ENCODE measurements at places on chromosomes 4 and X.

DNA sequence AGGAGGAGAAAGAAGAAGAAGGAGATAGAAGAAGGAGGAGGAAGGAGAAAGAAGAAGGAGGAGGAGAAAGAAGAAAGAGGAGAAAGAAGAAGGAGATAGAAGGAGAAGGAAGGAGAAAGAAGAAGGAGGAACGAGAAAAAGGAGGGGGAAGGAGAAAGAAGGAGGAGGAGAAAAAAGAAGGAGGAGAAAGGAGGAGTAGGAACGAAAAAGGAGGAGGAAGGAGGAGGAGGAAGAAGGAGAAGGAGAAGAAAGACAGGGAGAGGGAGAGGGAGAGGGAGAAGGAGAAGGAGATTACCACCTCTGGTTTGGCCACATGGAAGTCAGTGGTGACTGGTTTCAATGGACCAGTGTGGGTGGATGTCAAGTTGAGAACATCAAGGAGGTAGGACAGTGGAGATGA is 50.0 kb upstream of the VEGFD start:
- DNase-seq, result no peak

DNA sequence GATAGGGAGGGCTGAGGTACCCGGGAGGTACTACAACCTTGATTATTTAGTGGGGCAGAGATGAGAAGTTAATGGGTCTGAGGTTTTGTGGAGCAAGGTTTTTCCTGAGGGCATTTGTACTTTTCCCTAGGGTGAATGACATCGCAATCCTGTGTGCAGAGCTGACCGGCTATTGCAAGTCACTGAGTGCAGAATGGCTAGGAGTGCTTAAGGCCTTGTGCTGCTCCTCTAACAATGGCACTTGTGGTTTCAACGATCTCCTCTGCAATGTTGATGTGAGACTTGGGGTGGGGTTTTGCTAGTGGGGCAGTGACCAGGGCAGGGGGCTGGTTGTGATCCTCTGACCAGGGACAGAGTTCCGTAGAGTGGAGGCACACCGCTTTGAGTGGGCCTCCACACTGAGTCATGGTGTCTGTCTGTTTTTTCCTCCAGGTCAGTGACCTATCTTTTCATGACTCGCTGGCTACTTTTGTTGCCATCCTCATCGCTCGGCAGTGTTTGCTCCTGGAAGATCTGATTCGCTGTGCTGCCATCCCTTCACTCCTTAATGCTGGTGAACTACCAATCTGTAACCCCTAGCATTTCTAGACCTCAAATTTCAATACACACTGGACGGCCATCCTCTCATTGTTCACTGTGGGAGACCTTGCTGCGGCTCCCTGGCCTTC is 9.9 kb downstream of the MED12 start:
- no peak for DNase-seq

DNA sequence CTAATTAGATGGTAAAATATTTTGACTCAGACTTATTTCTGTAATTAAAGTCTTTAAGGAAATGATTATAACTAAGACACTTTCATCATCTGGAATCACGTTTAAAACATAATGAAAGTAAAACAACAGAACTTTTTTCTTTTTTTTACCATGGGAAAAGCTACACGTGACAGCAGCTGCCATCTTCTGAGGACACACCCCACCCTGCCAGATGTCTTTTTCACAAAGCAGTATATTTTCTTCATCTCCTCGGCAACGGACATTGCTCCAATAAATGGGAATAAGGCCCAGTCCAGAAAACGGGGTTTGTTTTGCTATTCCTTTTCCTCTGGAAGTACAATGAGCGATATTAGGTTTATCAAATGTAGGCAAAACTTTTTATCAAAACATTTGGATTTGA is 17.5 kb downstream of the PRSS12 start:
- no peak for DNase-seq

DNA sequence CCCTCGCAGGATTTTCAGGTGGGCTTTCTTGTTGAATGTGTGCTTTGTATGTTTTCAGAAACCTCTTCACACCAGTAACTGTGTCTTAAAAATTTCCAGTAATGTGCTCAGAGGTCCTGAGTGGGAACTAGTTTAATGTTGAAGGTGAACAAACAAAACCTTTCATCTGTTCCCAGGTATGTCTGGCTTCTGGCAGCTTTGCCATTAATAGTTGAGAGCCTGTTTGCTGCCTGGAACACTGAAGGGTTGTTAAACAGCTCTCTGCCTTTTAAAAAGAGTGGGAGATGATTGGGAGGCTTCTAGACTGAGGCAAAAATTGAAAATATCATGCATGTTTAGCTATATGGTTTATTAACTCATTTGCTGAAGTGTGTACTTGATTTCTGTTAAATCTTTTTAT is 161.2 kb upstream of the AGTR2 start:
- no peak for DNase-seq

- no peak for DNase-seq
These were observed 342.8 kb downstream of the FAM47B start for GRCh38 chrX:35285289-35285962.

DNA sequence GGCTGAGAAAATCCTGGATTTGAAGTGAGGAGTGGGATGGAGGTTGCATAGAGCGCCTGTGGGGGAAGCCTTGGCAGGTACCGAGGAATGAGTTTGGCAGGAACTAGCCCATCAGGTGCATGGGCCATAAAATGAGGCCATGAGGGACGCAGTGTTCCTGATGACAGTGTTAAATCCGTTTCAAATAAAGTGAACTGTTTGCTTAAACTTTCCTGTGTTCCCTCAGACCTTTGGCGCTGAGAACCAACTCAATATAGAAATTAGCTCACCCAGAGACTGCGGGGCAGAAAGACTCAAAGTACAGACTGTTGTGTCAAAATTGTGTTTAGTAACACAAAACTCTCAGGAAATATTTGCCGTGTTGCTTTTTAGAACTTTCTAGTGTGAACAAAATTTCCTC is 250.0 kb upstream of the NR3C2 start:
- no peak for DNase-seq

GRCh38 chrX:37686996-37687395 is 1.4 kb downstream of the XK start:
- DNase-seq, result no peak

GRCh38 chr4:142314247-142314646 is 531.9 kb downstream of the INPP4B start:
- DNase-seq, result no peak

DNA sequence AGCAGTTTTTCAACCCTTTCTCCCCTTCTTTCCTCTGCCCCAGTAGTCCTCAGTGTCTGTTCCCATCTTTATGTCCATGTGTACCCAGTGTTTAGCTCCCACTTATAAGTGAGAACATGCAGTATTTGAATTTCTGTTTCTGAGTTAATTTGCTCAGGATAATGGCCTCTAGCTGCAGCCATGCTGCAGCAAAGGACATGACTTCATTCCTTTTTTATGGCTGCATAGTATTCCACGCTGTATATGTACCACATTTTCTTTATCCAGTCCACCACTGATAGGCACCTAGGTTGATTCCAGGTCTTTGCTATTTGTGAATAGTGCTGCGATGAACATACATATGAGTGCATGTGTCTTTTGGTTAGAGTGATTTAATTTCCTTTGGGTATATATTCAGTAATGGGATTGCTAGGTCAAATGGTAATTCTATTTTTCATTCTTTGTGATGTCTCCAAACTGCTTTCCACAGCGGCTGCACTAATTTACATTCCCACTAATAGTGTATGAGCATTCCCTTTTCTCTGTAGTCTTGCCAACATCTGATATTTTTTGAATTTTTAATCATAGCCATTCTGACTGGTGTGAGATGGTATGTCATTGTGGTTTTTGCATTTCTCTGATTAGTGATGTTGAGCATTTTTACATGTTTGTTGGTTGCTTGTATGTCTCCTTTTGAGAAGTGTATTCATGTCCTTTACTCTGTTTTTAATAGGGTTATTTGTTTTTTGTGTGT is 54.6 kb upstream of the ANK2 start:
- no peak for DNase-seq

GRCh38 chr4:154738426-154738825 is 5.4 kb upstream of the LRAT start:
- DNase-seq, result no peak

DNA sequence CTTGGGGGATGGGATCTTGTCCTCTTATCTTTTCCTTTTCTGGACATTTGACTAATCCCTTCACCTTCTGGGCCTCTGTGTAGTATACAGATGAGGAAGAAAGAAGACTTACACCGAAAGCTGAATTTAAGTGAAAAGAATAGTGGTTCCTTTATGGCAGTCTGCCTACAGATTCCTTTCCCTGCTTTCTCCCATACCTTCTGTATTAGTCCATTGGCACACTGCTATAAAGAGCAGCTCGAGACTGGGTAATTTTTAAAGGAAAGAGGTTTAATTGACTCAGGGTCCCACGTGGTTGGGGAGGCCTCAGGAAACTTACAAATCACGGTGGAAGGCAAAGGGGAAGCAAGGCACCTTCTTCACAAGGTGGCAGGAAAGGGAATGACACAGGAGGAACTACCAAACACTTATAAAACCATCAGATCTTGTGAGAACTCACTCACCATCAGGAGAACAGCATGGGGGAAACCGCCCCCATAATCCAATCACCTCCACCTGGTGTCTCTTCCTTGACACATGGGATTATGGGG is 34.0 kb upstream of the CD38 start:
- DNase-seq, result no peak

DNA sequence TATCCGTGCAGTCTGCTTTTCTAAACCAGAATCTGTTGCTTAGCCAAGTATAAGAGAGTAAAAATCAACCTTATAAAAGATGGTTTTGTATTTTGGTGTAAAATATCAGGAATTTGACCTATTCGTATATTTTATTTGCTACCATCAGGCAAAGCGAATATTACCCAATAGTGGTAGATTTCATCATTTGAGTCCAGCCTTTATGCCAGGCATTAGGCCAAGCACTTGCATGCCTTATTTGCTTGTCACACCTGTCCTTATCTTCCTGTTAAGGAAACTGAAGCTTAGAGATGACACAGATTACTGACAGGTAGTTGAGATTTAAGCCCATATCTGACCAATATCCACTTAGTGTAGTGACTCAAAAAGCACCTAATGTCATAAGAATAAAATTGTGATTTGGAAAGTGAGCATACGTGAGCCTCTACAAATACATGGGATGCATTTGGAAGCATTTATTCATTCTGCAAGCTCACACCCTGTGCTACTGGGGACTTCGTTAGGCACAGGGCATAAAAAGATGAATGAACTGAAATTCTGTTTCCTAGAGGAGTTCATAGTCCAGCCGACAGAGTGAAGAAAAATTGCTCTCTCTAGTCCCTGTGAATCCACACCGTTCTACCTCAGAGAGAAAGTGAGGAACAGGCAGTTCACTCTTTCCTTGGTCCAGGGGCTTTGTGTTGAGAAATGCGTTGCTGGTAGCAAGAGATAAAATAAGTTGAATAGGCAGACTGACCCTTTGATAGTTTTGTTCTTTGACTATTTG is 2.3 kb upstream of the RNF212 start:
- DNase-seq, result no peak

GRCh38 chrX:133495464-133496391 is 80.4 kb upstream of the GPC4 start:
- DNase-seq, result peak; percentile 85

- no peak for DNase-seq
These were observed 119.2 kb downstream of the TLL1 start for GRCh38 chr4:165992283-165992682.

DNA sequence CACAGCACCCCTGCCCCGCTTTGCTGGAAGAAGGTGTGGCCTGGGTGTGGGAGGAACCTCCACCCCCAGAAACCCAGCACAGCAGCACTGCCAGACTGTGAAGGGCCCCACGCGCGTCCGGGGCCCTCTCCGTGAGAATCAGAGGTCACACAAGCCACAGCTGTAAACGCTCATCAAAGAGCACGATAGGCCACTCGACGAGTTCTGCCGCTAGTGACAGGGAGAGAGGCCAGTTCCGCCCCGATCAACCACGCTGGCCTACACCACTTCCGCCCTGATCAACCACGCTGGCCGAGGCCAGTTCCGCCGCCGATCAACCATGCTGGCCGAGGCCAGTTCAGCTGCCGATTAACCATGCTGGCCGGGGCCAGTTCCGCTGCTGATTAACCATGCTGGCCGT is 25.9 kb upstream of the ADRA2C start:
- DNase-seq, result no peak

GRCh38 chr4:183398298-183399125 is 45.9 kb upstream of the CDKN2AIP start:
- DNase-seq, result peak; percentile 83

DNA sequence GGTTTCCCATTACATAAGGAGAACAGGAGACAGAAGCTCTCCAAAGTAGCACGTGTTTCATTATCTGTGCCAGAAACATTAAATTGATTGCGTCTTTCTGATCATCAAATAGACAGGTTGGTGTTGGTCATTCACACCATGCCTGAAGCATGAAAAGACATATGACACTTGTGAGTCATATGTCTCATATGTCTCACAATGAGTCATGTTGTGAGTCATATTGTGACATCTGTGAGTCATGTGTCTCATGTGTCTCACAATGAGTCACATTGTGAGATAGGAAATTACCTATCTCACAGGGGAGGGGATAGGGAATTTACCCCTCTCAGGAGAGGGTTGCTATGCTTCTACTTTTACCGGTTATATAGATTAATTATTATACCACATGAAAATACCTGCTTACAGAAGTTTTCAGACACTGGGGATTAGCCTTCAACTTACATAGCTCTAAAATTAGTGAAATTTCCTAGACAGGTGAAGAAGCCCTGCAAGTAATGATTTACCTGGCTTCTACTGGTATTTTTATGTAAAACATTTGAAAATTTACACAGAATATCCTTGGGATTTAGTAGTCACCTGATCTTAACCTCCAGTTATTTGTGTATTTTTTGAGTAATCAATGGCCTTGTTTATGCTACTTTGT is 80.8 kb downstream of the NPFFR2 start:
- no peak for DNase-seq

DNA sequence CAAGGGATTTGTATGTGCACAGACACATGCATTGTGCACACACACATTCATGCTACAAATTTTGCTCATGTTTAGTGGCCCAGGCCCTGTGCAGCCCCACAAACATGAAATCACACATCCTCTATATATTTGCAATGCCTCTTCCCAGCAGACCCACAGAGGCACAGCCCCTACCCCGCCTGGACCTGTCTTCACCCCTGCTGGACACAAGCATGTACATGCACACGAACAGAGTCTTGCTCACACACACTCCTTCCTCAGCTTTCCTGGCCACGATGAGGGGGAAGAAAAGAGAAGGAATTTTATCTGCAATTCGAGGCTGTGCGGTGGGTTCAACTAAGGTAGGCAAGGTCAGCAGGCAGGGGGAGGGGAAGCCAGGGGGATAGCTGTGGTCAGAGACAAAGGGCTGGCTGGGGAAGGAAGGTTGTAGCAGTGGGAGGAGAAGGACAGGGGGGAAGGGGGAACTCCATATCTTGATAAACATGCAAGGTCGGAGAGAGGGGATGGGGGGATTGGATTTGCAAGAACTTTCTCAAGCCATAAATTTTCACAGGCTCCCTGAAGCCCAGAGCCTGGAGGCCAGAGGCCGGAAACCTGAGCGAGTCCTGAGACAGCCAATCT is 156.4 kb downstream of the EFNB1 start:
- DNase-seq, result no peak

- no peak for DNase-seq
These were observed 11.2 kb upstream of the TAB3 start for GRCh38 chrX:30900227-30900626.
